ENCODE measurements at places on chromosomes 16 and 17. TPM values are rescaled to one million over a fixed set of nuclear protein-coding genes. Genes with fewer than 3 reads are reported as not detected.

The KRT17 gene
- 13.9 TPM for polyA plus RNA-seq

The TBC1D3C gene
- not detected for polyA plus RNA-seq

The EFCAB13 gene
- 5.2 TPM for polyA plus RNA-seq

The PSME3 gene
- 48.1 TPM for polyA plus RNA-seq

The BAIAP3 gene
- 0.72 TPM for polyA plus RNA-seq

The TMEM235 gene
- polyA plus RNA-seq: not detected

The MT1E gene
- polyA plus RNA-seq: 21.1 TPM

The WDR81 gene
- polyA plus RNA-seq: 21.4 TPM

The CES1 gene
- 0.32 TPM for polyA plus RNA-seq

The SMARCE1 gene
- 113 TPM for polyA plus RNA-seq

The TK1 gene
- polyA plus RNA-seq: 19.7 TPM

The ZFP3 gene
- polyA plus RNA-seq: 11.6 TPM

The DOC2B gene
- 3.6 TPM for polyA plus RNA-seq

The FASN gene
- polyA plus RNA-seq: 34.7 TPM

The KRT31 gene
- 2.3 TPM for polyA plus RNA-seq

The UTS2R gene
- 12.6 TPM for polyA plus RNA-seq

The ARHGDIA gene
- 166 TPM for polyA plus RNA-seq

The PLXDC1 gene
- 9.3 TPM for polyA plus RNA-seq

The USP43 gene
- polyA plus RNA-seq: 0.81 TPM

The RHBDF1 gene
- 47.2 TPM for polyA plus RNA-seq

The FOXC2 gene
- polyA plus RNA-seq: 0.70 TPM

The KRT36 gene
- polyA plus RNA-seq: not detected

The NPIPB13 gene
- 15.5 TPM for polyA plus RNA-seq

Measured in hindlimb muscle (tissue), 1 donor.